Kidney glomerular epithelial cell (primary cell): ENCODE measurements at places on chromosomes 7 and 10.

DNA sequence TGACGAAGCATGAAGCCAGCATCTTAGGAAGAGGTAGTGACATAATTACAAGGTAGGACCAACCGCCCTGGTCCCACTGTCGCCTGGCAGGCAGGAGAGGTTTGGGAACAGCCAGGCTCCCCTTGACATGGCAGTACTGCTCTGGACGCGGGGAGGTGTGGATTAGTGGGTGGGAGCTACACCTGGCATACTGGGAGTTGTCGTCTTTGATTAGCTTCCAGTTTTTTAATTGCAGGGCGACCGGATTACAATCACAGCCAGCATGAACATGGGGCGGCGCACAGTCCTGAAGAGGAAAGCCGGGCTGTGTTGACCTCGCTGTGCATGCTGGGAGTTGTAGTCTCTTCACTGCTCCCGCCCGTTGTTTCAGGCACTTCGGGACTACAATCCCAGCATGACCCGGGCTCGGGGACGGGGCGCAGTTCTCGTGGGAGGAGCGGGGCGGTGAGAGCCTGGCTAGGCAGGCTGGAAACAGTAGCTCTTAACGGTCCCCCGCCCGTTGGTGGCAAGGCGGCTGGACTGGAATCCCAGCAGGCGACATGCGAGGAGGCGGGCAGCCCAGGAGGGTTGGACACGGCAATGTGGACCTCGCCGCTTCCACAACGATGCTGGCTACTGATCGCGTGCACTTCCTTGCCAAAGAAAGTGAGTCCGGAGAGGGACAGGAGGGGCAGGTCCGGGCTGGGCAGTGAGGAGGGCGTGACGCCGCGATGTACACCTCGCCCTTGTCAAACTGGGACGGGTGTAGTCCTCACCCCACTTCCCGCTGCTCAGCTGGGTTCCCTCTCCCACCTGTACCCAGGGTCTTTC is 98.0 kb upstream of the ZNF722 start:
- DNase-seq = no peak

DNA sequence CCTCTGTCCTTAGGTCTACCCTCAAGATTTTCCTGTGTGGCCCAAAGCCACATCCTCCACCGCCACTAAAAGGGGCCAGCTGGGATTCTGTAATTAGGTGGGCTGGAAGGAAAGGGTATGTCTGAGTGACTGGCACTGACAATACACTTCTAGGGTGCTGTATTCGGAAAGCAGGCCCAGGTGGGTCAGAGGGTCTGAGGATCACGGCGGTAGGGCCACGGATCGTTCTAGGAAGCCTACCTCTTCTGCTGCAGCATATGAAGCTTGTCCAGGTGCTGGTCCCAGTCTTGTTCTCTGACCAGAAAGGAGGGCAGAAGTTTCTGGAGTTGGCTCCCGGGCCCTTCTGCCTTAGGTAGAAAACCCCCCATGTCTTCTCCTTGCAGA is 462 bp downstream of the TRPV5 start:
- DNase-seq = no peak

- no peak for DNase-seq
These were observed 19.3 kb downstream of the FRMD4A start for GRCh38 chr10:14311206-14311957.

- DNase-seq = no peak
These were observed 199.5 kb downstream of the GPAM start for GRCh38 chr10:111984057-111984456.

- no peak for DNase-seq
These were observed 234.8 kb downstream of the TRIL start for GRCh38 chr7:28723336-28723735.

GRCh38 chr7:56105508-56105907 is 768 bp downstream of the CHCHD2 start:
- DNase-seq = peak; percentile 47

GRCh38 chr10:111127081-111127848 is 50.4 kb downstream of the ADRA2A start:
- DNase-seq = no peak

DNA sequence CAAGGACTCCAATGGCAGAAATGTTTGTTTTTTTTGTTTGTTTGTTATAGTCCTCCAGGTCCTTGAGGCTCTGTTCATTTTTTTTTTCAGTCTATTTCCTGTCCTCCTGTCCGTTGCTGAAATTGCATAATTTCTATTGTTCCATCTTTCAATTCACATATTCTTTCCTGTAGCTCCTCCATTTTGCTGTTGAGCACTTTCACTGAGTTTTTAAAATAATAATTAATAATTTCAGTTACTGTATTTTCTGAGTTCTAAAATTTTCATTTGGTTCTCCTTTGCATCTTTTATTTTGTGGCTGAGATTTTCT is 202.3 kb upstream of the AGR3 start:
- no peak for DNase-seq

GRCh38 chr10:117500456-117500855 is 42.1 kb upstream of the EMX2 start:
- no peak for DNase-seq

- DNase-seq = peak; percentile 39
These were observed 816 bp downstream of the DMTF1 start for GRCh38 chr7:87152897-87153641.

GRCh38 chr10:35503578-35503977 is 101.6 kb upstream of the GJD4 start:
- no peak for DNase-seq

- no peak for DNase-seq
These were observed 2.1 kb downstream of the COL13A1 start for GRCh38 chr10:69803809-69804208.

GRCh38 chr7:12685550-12685949 is 1.9 kb upstream of the ARL4A start:
- DNase-seq = peak; percentile 21

DNA sequence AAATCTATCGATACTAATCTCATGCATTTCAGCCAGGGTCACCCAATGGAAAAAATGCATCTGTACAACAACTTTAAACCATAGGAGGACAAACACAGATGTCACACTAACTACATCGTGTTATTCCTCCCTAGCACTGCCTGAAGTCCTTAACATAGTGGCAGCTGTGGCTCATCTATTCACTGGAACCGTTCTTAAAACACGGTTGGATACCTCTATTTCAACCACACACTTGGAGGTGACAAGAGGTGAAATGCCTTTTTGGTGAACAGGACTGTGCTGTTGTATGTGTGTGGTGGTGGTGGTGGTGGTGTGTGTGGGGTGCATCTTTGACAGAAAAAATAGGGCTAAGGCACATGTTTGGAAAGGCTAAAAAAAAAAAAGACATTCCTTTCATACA is 93.1 kb downstream of the NRP1 start:
- no peak for DNase-seq

DNA sequence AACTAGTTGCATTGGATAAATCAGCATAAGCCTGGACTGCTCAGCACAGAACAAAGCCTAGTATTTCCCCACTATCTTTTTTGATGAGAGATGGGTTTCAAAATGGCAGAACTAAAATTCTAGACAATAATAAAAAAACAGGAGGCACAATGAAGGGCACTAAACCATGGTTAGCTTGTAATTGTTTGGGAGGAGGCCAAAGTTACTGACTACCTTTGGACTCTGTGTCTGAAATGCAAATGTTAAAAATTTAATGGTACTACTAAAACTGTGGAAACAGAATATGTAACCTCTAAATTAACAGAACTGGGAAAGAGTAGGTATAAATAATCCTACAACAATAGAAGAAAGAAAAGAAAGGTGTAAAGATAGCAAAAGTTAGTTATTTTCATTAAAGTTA is 13.0 kb downstream of the ADAM12 start:
- DNase-seq = no peak

- no peak for DNase-seq
These were observed 19.5 kb downstream of the TAS2R41 start for GRCh38 chr7:143497008-143497795.

DNA sequence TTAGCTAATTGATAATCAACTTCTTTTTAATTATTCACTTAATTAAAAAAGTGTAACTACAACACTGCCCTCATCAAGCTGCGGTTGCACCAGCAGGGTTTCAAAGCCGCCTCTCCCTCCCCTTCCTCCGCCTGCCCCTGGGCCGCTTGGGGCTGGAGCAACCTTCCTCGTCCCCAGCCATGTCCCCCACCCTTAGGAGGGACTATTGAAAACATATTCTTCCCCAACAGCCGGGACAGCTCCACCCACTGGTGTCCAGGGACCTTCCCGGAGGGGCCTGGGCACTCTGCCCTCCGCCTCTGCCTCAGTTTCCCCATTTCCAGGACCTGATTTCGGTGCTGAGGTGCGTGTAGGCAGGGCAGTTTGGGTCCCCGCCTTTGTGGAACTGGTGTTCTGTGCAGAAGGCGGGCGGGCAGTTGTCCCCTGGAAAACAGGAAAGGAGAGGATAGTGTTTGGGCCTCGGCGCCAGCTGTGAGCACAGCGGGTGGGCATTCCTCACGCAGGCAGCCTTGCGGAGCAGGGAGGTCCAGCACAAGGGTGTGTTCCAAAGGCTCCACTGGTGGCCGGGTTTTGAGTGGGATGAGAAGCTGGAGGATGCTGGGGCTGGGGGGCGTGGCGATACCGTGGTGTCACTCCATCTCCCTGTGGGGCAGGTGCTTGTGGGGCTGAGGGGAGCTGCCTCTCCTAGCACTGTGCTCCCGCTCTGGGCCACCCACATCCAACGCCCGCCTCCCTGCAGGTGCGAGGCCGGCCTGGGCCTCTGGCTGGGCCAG is 15.7 kb downstream of the UNCX start:
- no peak for DNase-seq

- DNase-seq = peak; percentile 8
These were observed 93.5 kb upstream of the NEBL start for GRCh38 chr10:20990604-20991003.

DNA sequence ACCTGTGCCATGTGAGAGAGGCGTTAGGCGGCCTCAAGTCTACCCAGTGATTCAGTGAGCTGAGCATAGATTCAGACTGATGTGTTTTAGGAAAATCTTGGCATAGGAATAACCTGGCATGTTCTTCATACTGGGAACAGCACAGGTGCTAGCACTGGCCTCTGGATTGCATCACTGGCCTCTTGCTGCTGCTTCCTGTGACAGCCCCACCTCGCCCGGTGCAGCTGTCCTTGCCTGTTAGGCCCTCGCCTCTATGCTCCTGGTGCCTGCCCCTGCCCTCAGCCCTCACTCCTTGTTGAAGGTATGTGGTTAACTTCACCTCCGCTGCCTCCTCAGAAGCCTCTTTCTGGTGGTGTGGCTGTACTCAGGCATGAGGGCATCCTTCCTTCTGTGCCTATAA is 46.2 kb downstream of the BLNK start:
- DNase-seq = no peak

GRCh38 chr7:22665923-22666322 is 61.1 kb upstream of the IL6 start:
- no peak for DNase-seq

GRCh38 chr10:91820144-91820543 is 21.9 kb downstream of the TNKS2 start:
- DNase-seq = peak; percentile 35

GRCh38 chr10:13614530-13615332 is 28.0 kb downstream of the PRPF18 start:
- DNase-seq = peak; percentile 30

- no peak for DNase-seq
These were observed 11.0 kb downstream of the POT1 start for GRCh38 chr7:124918662-124919061.

GRCh38 chr7:26912933-26913536 is 48.6 kb upstream of the SKAP2 start:
- no peak for DNase-seq

GRCh38 chr7:155311826-155312537 is 14.3 kb downstream of the INSIG1 start:
- no peak for DNase-seq

GRCh38 chr10:86178401-86179152 is 188.0 kb downstream of the GRID1 start:
- no peak for DNase-seq

DNA sequence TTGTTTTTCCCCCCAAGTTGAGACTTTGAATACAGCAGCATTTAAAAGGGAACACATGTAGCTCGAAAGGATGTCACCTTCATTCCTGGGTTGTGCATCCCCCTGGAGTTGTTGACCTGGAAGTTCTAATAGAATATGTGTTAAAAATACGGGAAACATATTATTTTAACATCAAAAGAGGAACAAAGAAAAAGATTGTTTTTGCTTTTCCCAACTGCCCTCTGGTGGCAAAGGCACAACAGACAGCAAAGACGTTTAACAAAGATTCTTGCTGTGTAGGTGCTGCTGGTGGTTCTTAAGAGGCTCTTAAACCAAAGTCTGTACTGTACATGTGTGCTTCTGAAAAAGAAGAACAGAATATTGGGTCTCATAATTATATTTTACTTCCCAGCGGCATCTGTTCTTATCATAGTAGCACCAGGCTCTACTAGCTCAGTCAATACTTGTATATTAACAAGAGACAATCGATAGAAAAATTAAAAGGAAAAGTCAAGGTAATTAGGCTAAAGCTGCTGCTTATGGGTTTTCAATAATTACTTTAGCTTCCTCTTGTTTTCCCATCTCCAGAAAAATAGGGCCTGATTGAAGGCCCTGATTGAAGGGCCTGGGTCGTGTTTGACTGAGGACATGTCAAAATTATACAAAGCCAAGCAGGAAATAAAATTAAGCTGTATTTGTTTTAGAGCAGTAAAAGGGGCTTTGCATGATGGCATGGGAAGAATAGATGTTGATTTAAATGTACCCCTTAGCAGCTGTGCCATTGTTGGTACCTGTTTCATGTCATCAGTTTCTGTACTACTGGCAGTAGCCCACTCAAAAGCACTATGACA is 384.2 kb upstream of the LRGUK start:
- DNase-seq = no peak

GRCh38 chr10:30503700-30504266 is 69.8 kb downstream of the MAP3K8 start:
- no peak for DNase-seq

- no peak for DNase-seq
These were observed 42.7 kb downstream of the VWDE start for GRCh38 chr7:12360948-12361347.

DNA sequence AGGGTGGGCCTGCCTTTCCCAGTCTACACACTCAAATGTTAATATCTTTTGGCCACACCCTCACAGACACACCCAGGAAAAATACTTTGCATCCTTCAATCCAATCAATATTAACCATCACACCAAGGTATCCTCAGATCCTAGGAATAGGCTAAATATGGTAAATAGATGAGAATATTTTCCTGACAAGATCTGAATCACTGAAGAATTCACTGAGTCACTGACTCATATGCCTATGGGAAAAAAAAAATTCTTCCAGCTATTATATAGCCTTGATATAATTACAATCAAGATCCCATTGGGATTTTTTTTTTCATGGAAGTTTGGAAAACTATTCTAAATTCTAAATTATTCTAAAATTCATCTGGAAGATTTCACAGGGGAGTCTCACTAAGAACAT is 65.8 kb downstream of the INHBA start:
- DNase-seq = no peak
